ENCODE measurements at places on chromosomes 7 and 10.

DNA sequence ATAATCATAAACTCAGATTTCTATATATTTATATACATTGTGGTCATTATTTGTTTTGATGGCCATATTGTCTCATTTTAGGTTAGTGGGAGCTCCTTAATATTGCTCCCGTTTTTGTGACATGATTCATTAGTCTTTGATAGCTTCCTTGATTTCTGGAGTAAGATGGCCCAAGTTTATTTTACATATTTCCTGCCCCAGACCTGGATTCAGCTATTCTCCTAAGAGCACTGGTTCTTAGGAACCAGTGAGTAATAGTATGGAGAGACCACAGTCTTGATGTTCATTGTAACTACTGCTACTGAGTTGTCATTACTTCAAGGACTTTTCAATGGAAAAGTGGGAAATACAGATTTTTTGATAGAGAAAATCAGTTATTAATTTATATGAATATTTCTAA lies 6.0 kb downstream of the TFPI2 start:
- no peak for DNase-seq

DNA sequence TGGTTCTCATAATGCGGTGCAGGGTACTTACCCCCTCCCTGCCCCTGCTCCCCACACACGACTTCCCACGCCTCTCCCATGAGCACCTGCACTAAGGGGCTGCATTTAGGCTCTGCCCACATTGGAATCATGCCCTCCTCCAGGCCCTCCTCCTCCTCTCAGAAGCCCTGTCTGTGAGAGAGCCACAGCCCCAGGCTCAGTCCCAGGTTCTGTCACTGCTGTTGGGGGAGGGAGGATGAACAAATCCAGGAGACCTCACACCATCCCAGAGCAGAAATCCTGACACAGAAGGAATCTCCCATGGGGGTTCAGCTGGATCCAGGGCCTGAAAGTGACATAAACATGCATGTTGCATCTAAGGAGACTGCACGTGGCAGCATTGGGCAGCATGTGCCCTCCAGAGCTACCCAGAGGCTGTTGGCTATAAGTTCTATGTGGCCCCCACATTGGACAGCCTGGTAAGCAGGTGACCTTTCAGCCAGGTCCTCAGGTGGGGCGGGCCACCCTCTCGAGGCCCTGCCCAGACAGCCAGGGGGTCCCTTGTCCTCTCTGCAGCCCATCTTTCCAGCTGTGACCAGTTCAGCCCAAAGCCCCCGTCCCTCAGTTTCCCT lies 1.6 kb upstream of the PILRA start:
- no peak for DNase-seq

DNA sequence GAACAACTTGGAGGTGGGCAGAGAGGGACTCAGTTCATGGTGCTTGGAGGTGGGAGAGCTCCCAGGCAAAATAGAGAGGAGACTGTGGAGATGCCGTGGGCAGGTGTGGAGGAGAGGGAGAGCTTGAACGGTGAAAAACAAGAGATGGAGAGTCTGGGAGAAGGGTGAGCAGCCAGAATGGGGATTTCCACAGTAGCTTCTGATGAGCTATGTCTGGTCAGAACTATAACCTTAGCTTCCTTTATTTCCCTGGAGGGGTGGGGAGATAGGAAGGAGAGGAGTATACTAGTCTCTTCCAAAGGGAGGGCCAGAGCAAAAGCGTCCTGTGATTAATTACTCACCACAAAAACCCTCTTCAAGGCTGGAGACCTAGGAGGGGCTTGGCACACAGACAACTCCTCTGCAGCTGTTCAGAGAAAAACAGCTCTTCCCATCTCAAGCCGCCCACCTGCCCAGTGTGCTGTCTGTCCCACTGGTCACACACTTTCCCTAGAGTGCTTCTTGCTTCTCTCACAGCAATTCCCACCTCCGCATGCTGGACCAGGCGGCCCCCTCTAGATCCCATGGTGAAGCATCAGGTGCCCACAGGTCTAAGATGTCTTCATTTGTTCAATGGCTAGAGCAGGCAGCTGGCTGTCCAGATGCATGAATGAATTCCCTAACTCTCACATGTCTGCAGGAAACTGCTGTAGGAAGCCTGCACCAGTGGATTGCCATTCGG lies 41.9 kb downstream of the TAS2R41 start:
- no peak for DNase-seq

DNA sequence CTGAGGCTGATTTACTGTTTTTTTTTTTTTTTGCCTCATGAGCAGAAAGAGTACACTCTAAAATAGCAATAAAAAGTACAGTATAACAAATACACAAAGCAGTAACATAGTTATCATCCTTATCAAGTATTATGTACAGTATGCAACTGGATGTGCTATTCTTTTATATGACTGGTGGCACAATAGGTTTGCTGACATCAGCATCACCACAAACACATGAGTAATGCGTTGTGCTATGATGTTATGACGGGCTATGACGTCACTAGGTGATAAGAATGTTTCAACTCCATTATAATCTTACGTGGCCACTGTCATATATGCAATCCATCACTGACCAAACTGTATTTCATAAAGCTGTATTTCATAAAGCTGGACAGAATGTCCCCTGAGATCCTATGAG lies 189.2 kb upstream of the GLI3 start:
- DNase-seq: no peak

- DNase-seq: no peak
Observed at GRCh38 chr7:116449950-116450349, 49.6 kb upstream of the CAV2 start.

DNA sequence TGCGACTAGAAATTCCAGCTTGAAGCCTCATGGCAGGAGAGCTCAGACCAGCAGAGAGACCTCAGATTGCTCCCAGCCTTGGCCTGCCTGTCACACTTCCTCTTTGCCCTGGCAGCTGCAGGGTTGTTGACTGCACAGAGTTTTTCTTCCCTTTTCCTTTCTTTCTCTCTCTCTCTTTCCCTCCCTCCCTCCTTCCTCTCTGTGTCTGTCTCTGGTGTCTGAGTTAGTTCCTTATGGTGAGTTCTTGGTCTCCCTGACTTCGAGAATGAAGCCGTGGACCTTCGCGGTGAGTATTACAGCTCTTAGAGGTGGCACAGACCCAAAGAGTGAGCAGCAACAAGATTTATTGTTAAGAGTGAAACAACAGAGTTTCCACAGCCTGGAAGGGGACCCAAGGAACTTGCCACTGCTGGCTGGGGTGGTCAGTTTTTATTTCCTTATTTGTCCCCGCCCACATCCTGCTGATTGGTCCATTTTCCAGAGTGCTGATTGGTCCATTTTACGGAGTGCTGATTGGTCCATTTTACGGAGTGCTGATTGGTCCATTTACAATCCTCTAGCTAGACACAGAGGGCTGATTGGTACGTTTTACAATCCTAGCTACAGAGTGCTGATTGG lies 266.3 kb downstream of the RPS24 start:
- no peak for DNase-seq

DNA sequence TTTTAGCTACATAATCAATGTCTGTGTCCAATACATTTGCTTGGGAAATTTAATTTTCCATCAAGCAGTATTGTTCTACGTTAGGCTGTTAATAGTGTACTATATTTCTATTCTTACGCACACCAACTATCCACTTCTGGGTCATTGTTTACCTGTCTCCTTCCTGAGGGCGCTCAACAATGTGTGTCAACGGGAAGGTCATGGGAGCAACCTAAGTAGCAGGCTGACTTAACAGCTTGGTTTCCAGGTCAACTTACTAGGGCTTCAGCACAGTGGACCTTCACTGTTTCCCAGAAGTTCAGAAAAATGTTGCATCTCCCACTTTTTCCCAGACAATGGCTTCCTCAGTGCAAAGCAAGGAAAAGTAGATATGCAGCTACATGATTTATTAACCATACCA lies 13.7 kb downstream of the THSD7A start:
- no peak for DNase-seq

- DNase-seq: no peak
Observed at GRCh38 chr10:113047963-113048781, 98.1 kb downstream of the TCF7L2 start.

All from NCI-H2029 treated with DMSO at 0.1 percent for 48 hours (cell line).